ENCODE measurements at places on chromosomes 2 and 18.

GRCh38 chr2:96423828-96424227 is 81.3 kb downstream of the NEURL3 start:
- no peak for DNase-seq

DNA sequence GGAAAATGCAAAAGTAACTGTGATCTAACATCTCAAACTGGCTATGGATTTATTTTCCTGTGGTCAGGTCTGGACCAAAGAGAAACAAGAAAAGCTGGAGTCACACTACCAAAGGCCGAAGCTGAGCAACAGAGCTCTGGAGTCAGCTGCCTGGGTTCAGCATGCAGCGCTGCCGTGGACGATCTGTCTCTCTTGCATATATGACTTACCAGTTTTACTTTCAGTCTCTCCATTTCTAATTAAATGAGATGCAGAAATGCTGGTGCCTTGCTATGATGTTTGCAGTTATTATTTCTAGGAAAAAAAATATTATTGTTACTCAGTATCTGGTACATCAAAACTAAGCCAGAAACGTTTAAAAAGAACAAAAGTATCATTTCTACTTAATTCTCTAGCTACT is 813.2 kb downstream of the RNF144A start:
- no peak for DNase-seq

DNA sequence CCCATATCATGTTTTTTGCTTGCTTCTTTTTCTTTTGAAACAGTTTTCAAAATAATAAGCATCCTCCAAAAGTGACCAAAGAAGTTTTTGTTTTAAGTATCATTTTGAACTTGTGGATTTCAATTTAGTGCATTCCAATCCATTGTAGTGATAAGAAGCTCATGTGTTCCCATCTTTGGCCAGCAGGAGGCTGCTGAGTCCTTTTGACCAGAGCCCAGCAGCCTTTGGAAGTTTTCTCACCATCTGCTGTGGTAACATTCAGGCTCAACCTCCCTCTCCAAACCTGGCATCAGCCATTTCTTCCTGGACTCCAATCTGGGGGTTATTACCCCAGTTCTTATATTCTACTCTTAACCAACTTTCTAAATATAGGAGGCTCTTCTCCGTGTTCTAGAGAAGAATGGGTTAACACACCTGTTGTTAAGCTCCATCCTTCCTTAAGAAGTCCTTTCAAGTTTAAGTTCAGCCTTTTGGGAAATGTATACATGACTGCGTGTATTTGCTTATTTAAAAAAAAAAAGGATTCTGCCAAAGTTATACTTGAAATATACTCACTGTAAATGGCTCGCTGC is 39.0 kb upstream of the MAL start:
- DNase-seq = peak; percentile 42

- no peak for DNase-seq
These were observed 71.9 kb upstream of the LYPD6 start for GRCh38 chr2:149258531-149258930.

- no peak for DNase-seq
These were observed 130.1 kb downstream of the ZNF804A start for GRCh38 chr2:184728411-184728810.

- DNase-seq = no peak
These were observed 5.0 kb downstream of the SNED1 start for GRCh38 chr2:241003369-241003768.

DNA sequence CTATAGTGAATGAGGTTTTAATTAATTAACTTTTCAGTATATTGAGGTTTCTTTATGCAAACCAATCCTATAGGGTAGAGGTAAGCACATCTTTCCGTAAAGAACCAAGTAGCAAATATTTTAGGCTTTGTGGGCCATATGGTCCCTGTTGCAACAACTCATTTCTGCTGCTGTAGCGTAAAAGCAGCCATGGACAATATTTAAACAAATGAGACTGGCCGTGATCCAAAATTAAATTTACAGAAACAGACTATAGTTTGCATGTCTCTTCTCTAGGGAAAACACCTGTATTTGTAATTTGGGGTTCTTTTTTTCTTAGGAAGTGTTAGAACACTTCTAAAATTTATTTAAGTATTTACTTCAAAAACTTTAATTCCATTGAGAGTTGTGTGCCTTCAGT is 104.3 kb downstream of the KYNU start:
- no peak for DNase-seq

GRCh38 chr2:235046589-235046988 is 94.8 kb downstream of the SH3BP4 start:
- no peak for DNase-seq

DNA sequence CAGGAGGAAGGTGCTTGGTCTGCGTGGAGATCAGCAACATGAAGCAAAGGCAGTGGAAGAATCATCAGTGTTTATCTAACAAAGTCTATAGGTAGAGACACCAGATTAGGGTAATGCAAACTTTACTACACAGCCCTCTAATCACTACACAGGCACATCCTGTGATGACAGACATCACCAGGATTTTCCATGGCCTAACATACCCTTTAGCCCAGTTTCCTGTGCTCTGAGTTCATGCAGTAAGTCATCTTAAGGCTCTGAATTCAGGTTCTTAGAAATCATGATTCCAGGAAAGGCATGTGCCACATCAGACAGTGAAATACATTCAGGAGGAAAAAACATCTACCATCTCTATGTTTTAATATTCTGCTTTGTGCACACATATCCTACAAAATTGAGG is 708.5 kb upstream of the SLC8A1 start:
- DNase-seq = no peak

DNA sequence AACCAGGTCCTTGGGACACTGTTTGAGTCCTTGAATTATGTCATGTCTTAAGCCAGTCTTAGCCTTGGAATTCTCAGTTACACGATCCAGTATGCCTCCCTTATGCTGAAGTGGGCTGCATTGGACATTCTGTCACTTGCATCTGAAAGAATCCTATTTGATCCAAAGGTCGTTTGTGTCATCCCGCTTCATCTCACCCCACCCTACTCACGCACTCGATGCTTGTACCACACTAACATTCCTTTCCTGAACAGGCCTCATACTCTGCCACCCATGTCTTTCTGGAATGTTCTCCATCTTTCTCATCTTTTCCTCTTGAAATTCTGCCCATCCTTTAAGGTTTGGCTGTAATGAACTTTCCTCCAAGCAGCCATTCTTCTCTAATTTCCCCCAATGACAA is 27.9 kb upstream of the ZFP36L2 start:
- DNase-seq = no peak

GRCh38 chr18:36693931-36694620 is 134.7 kb downstream of the TPGS2 start:
- peak; percentile 13 for DNase-seq

DNA sequence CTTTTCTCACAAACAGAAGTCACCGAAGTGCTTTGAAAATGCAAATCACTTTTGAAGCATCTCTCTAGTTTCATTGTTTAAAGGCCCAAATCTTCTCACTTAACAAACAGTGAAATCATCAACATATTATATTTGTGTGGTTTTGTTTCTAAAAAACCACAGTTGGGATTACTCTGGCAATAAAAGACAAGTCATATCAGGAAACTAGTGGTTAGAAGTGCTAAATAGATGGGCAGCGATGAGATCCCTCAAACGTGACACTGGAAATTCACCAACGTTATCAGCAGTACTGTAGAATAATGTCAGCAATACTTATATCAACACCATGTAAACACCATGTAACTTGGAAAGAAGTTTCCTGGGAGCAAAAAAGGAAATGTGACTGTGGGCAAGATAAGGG is 893.5 kb downstream of the SUCLG1 start:
- no peak for DNase-seq

GRCh38 chr18:63843008-63843407 is 44.5 kb upstream of the SERPINB2 start:
- no peak for DNase-seq

DNA sequence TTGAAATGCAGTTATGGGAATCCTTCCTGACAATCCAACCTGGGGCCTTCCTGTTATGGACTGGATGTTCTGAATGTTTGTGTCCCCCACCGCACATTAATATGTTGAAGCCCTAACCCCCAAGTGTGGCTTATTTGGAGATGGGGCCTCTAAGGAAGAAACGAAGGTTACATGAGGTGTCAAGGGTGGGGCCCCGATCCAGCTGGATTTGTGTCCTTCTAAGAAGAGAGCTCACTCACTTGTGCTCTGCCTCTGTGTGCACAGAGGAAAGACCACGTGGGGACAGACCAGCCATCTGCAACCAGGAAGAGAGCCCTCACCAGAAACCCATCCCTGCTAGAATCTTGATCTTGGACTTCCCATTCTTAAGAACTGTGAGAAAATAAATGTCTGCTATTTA is 44.4 kb downstream of the MAP3K19 start:
- DNase-seq = no peak

GRCh38 chr2:125386074-125386473 is 1269.9 kb upstream of the GYPC start:
- DNase-seq = no peak

- no peak for DNase-seq
These were observed 260.0 kb upstream of the NRXN1 start for GRCh38 chr2:51291762-51292551.

GRCh38 chr2:133526530-133527300 is 41.5 kb downstream of the NCKAP5 start:
- no peak for DNase-seq

- DNase-seq = no peak
These were observed 294.2 kb upstream of the NCKAP5 start for GRCh38 chr2:133862400-133862977.

DNA sequence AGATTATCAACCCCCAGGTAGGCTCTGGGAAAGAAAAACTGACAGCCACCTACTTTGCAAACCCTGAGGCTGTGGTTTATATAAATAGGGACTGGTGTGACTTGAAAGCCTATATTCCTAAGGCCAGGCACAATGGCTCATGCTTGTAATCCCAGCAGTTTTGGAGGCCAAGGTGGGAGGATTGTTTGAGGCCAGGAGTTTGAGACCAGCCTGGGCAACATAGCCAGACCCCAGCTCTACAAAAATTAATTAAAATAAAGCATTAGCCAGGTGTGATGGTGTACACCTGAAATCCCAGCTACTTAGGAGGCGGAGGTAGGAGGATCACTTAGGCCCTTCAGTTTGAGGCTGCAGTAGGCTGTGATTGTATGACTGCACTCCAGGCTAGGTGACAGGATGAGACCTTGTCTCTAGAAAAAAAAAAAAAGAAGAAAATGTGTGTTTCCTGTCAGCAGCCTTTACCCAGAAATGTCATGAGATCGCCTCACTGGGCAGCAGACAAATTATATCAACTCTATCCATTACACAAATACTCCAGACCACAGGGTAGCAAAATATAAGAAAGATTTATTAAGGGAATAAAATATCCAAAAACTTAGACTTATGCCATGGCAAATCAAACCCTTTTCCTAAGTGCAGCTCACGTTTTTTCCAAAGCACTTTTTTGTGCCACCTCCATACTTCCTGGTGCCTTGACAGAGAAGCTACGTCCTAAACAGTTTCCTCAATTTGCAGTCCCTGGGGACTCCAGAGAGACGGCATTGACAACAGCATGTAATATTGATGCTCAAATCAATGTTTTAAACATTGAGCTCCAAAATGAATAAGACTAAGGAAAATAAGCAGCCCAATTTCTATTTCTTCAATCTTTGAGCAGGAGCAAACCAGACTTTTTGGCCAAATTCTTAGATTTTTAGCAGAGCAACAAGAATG is 190.8 kb upstream of the NDUFV2 start:
- no peak for DNase-seq

DNA sequence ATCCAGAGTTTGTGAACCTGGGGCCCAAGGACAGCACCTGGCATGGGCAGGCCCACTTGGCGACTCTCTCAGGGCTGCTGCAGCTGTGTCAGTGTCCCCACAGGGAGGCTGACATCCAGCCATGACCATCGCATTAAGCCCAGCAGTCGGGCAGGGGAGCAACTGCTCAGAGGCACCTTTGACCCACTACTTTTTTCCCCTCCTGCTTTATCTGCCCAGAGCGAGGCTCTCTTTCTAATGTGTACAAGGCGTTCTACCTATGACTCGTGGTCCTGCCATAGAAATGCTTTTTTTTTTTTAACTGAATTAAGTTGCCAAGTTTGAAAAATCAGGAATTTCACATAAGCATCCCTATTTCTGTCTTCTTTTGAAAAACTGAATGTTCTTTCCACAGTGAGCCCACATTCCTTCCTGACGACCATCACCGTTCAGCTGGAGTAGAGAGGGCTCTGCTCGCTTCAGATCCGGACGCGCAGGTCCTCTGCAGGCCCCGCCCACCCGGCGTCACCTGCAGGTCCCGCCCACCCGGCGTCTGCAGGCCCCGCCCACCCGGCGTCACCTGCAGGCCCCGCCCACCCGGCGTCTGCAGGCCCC is 403 bp upstream of the CLUL1 start:
- DNase-seq = no peak

DNA sequence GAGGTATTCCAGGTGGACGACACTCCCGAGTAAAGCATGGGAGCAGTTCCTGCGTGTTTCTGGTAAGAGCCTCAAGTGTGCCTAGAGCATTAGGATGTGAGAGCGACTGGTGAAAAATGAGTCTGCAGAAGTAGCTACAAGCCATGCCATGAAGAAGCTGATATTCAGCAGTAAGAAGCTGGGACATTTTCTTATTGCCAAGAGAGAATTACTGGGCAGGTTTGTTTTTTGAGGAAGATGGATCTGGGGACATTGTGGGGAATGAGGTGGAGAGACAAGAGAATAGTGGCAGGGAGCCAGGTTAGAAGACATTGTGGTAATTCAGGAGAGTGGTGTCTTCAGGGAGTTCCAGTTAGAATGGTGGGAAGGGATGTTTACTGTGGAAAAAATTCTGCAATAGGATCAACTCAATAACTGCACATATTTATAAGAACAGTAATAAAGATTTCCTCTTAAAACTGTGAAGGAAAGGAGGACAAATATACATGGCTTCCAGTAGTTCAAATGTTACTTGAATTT is 38.2 kb downstream of the CRIM1 start:
- DNase-seq = no peak

DNA sequence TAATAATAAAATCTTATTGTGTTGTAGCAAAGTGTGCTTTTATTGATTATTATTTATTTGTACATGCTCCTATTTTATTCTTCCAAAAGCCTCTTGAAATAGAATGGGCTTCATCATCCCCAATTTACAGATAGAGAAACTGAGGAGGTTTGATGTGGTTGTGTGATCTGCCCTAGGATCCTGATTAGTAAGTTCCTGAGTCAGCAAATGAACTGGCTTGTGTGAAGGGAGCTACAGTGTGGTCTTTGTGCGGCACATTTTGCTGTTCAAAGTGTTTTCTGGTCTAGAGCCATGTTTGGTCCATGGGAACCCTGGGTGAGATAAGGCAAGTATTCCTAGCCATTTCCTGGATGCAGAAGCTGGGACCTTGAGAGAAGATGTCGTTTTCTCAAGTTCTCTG is 326.9 kb downstream of the MEIS1 start:
- DNase-seq = no peak

All from AG09309 (cell line).